ENCODE measurements at places on chromosomes 5 and 9.

- DNase-seq = no peak
Observed at GRCh38 chr5:82656341-82656761, 378.2 kb upstream of the RPS23 start.

DNA sequence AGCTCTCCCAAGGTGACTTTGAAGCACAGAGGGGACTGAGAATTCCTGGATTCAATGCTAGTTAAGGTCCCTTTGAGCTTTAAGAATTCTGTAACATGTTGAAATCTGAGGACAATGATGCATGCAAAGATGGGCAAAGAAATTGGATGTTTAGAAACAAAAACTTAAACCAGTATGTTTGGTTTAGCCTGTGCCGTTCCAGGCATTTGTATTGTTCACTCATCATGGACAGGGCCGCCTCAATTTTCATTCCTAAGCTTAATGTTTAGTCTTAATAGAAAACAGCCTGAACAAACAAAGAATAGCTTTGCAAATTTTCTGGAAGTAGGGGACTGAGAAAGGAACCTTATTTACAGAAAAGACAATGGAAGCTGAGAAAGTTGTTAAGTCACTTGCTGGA is 267.8 kb downstream of the ARHGEF28 start:
- DNase-seq = no peak

DNA sequence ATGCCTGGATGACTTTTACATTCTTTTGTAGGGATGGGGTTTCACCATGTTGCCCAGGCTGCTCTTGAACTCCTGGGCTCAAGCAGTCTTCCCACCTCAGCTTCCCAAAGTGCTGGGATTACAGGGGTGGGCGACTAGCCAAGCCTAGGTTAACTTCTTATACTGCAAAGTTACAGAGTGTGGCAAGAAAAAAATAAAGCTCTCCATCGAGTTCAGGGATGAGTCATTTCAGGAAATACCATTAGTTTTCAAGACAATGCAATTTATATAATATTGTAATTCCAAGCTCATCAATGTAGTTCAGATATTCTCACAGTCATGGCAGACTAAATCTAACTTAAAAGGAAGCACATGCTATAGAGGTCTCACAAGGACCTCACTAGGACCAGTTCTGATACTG is 11.5 kb upstream of the ABO start:
- DNase-seq = no peak

GRCh38 chr5:54785729-54786591 is 199.4 kb downstream of the ESM1 start:
- no peak for DNase-seq

DNA sequence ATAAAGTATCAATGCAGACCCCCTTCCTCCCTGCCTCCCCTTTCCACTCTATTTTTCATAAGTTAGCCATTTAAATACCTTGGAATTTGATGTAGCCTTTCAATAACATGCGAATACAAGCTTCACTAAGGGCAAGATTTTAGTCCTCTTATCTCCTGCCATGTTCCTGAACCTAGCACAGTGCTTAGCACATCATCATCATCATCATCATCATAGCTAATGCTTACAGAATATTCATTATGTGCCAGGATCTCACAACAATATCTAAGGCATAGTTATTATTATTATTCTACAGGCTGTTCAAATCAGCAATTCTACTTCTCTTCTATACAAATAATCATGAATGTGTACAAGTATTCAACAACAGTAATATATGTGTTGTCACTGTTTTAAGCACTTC is 20.4 kb downstream of the KLHL3 start:
- no peak for DNase-seq

- DNase-seq = no peak
Observed at GRCh38 chr5:134025786-134026185, 21.0 kb upstream of the VDAC1 start.

DNA sequence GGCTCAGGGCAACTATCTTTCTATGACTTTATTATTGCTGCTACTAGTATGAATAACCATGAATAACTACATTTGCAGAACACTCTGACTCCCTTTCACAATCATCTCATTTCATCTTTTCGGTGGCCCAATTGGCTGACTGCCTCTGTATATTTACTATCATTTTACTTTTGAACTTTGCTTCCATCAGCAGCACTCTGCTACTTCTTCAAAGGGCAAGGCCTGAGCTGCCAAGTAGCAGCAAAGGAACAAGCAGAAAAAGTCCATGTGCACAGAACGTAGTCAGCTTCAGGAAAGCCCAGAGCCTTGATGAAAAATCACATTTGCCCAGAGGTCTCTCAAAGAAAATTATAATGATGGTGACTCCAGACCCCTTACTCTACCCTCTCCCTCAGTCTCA is 214.5 kb upstream of the PUM3 start:
- DNase-seq = no peak

GRCh38 chr9:18405240-18405639 is 68.7 kb upstream of the ADAMTSL1 start:
- DNase-seq = no peak

DNA sequence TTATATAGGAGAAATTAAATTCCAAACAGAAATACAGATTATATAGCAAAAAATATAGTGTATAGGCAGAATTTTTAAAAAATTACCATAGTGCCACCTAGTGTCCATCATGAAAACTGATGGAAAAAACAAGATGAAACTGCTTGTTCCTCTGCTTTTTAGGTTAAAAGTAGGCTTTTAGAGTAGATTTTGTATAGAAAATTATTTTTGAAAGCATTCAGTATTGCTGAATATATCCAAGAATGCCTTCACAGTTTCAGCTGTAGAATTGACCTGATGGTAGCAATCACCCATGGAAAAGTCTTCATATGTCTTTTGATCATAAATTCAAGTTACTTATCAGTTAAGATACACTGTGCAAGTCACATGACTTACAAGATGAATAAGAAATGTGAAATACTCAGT is 19.7 kb downstream of the RIOK2 start:
- no peak for DNase-seq

- DNase-seq = no peak
Observed at GRCh38 chr5:144567421-144567780, 396.7 kb downstream of the KCTD16 start.

DNA sequence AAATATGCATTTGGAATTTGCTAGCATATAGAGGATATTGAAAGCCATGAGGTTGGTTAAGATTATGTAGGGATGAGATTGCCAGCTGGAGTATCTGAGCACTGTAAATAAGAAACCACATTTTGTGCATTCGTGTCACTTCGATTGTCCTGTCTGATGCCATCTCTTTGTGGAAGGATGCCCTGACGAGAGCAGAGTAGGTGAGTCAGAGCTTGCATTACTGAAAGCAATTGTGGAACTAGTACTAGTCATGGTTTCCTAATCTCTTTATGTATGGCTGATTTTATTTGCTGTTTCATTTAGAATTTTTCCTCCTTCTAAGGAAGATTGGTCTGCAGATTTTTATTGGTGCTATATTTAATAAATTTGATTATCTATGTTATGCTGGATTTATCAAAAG is 14.5 kb upstream of the TAS2R1 start:
- no peak for DNase-seq

DNA sequence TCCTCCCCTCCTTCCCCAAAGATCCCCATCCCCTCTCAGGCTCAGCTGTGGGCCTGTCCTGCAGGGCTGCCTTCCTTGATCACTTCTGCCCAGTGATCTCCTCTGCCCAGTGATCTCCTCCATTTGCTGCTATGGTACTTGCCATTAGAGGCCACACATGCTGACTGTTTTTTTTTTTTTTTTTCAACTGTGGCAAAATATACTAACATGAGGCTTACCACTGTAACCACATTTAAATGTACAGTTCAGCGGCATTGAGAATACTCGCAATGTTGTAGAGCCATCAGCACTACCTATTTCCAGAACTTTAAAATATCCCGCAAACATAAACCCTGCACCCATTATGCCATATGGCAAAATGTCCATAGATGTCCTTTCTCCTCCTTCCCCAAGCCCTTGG is 61.7 kb upstream of the EPB41L4B start:
- no peak for DNase-seq

DNA sequence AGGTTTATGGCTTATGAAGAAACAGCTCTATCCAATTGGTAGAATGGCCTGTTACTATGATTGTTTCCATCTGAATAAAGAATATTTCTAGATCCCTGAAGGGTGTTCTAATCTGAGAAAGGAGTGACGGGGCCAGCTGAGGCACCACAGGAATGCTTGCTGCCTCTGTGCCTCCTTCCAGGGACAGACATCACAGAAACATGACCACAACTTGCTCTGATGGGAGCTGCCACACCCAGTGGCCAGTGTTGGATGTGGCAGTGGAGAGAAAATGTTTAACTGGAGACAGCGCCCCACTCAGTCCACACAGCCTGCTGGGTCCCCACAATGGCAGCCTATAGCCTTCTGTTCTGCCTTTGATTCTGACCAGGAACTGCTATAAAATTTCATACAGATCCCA is 38.6 kb upstream of the TESK1 start:
- no peak for DNase-seq

- no peak for DNase-seq
Observed at GRCh38 chr5:2829239-2829638, 77.8 kb upstream of the IRX2 start.

DNA sequence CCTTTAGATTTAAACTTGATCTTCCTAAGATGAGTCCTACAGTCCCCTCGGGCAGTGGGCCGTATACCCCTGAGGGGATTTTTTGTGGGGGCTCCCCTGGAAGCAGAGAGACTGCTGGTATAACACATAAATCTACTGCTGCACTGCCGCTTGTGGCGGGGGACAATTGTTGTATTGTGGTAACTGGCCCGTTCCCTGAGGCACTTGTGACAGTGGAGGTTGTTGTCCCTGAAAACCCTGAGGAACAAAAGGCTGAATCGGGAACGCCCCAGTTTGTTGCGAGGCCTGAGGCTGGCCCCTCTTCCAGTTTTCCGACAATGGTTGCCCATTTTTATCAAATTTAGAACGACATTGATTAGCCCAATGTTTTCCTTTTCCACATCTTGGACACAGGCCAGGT is 4.7 kb upstream of the TMEM141 start:
- DNase-seq = no peak

- DNase-seq = no peak
Observed at GRCh38 chr5:98909363-98909762, 19.4 kb downstream of the CHD1 start.

DNA sequence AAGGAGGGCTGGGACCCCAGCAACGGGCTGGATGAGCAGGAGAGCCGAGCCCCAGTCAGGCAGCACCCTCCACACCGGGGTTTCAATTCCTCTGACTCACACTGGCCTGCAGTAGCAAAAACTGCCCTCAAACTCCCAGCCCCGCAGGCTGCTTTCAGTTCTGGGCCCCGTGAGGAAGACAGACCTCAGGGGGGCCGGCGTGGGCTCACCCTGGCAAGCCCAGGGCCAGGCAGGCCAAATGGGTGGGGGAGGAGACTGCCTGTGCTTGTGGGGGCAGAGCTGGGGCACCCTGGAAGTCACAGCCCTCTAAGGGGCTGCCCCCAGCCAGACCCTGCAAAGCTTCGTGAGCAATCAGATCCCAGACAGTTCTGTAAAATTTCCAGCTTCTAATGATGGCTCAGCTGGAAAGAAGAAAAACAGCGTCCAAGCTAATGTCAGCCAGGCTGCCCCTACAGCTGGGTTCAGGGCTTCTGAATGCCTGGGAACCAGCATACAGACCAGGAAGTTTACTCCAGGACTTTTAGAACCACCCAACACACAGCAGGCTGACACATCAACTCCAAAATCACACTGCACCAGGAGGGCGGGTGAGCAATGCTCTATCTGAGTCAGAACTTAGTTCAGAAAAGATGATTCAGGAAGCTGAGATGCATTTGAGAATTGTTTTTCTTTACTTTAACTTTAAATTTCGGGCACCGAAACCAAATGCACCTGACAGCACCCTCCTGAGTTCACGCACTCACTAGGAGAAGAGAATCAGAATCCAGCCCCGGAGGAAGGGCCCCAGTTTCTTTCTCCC is 34.7 kb downstream of the LPCAT1 start:
- DNase-seq = no peak

- DNase-seq = no peak
Observed at GRCh38 chr9:116795821-116796220, 108.7 kb downstream of the TRIM32 start.

DNA sequence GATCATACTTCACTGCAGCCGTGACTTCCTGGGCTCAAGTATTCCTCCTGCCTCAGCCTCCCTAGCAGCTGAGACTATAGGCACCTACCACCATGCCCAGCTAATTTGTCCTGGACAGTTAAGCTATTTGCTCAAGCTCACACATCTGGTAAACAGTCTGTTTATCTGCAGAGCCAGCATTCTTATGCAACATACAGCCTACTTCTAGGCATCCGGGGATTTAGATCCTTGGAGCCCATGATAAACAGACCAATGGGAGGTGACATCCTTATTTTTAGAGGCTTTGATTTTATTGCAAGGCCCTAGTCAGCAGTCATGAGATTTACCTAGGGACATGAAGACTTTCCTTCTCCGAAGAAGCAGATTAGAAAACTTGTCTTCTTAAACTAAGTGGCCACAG is 21.0 kb downstream of the ATOX1 start:
- no peak for DNase-seq

GRCh38 chr9:133141833-133142595 is 21.0 kb upstream of the RALGDS start:
- no peak for DNase-seq

DNA sequence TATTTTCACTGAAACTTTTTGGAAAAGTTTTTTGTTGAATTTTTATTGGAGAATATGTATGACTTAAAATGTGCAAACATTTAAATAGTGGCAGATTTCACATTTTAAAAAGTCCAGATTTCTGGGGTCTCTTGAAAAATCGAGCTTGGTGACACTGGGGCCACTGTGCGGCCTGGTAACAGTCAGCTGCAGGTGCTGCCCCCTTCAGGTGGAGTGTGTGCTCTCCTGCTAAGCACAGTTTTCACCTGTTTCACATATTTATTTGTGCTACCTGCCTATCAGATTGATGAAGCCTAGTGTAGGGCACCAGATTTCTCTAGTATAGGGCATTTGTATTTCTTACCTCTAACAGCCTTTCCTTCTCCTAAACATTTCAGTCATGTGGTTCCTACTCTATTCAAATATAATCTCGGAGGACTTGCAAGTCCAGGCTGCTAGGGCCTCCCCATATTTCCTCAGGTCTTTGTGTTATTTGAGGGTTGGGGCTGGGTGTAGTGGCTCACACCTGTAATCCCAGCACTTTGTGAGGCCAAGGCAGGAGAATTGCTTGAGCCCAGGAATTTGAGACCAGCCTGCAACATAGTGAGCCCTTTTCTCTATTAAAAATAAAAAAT is 95.8 kb upstream of the KLF9 start:
- no peak for DNase-seq

DNA sequence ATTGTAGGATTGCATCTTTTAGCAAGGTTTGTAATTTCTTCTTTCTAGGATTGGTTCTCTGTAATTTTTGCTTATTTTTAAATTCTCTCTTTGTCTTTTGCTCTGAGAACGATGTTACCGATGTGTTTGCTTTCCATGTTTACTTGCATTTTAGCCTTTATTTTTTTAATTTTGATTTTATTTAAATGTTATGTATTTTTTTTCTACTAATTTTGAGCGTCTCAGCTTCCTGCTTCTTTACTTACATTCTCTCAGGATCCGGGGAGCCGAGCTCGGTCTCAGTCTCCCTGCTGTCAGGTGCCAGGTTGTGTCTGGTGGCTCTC is 20.9 kb downstream of the ANXA2R start:
- no peak for DNase-seq

DNA sequence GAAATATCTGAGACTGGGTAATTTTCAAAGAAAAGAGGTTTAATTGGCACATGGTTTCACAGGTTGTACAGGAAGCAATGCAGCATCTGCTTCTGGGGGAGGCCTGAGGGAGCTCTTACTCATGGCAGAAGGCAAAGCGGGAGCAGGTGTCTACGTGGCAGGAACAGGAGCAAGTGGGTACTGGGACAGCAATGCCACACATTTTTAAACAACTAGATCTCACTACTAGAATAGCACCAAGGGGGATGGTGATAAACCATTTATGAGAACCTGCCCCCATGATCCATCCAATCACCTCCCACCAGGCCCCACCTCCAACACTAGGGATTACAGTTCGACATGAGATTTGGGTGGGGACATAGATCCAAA is 47.6 kb upstream of the HOMER1 start:
- no peak for DNase-seq
